ENCODE measurements at places on chromosomes 11 and 22.

GRCh38 chr11:133582750-133583149, 50.4 kb upstream of the OPCML start:
- DNase-seq, result no peak

GRCh38 chr11:47668665-47669064, 26.3 kb upstream of the MTCH2 start:
- no peak for DNase-seq

GRCh38 chr11:118749429-118749828, 41.5 kb downstream of the DDX6 start:
- no peak for DNase-seq

- DNase-seq, result no peak
These were observed 5.0 kb upstream of the FGF19 start for GRCh38 chr11:69708736-69709401.

Data from activated CD4-positive, alpha-beta T cell treated with anti-CD3 and anti-CD28 coated beads for 4 hours (primary cell).